GM13976 (cell line): ENCODE measurements at places on chromosomes 13 and 19.

DNA sequence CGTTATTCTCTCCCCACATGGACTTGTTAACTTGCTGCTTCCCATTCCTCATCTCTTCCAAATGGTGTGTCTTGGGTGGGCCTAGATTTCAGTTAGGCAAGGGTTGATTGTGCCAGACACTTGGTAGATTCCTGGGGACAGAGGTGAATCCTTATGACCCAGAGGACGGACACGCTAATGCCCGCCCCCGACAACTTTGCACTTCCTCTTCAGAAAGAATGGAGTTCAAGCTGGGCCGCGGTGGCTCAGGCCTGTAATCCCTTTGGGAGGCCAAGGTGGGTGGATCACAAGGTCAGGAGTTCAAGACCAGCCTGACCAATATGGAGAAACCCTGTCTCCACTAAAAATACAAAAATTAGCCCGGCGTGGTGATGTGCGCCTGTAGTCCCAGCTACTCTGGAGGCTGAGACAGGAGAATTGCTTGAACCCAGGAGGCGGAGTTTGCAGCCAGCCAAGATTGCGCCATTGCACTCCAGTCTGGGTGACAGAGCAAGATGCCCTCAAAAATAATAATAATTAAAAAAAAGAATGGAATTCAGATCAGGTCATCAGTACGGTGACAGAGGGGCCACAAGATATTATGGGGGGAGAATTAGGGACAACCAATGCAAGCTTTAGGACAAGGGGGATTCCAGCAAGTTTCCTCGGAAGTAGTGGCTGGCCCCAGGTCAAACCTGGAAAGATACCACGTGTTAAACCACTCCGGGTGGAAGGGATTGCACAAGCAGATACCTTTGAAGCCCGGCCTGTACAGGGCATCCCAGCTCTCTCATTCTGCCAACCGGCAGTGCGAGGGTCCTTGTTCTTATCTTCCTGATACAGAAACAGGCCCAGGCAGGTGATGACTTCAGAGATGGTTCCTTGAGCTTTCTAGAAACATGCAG lies 2.7 kb downstream of the MYO9B start:
- no peak for DNase-seq

DNA sequence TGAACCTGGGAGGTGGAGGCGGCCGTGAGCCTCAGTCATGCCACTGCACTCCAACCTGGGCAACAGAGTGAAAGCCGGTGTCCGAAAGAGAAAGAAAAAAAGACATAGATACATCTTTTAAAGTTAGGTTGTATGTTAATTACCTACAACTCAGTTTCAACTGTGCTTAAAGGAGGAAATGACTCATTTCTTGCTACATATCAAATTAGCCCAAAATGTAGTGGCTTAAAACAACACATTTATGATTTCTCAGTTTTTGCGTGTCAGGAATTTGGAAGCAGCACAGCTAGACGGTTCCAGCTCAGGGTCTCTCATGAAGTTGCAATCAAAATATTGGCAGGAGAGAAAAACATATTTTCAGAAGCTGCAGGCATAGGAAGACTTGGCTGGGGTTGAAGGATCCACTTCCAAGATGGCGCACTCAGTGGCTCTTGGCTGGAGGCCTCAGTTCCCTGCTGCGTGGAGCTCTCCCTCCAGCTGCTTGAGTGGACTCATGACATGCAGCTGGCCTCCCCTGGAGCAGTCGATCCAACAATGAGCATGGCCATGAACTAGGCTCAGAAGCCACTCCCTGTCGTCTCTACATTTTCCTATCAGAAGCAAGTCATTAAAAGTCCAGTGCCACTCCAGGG lies 7.1 kb downstream of the LDLR start:
- peak; percentile 54 for DNase-seq

GRCh38 chr13:103351035-103351828 lies 285.0 kb upstream of the SLC10A2 start:
- no peak for DNase-seq

DNA sequence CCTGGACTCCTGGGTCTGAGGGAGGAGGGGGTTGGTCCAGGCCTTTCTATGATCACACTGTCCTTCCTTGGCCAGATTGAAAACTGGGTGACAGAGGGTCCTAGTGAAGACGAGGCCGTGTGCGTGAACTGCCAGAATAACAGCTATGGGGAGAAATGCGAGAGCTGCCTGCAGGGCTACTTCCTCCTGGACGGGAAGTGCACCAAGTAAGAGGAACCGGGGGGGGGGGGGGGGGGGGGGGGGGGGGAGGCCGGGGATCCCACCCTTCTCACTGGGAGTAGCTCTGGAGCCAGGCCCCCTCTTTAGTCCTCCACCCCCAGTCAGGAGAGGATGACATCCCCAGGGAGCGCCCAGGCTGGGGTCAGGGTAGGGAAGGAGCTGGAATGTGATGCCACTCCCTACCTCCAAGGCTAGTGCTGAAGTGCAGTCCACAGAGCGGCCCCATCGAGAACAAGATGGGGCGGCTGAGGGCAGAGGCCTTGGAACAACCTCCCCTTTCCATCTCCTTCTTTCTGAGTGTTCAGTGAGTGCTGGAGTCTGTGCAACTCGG lies 19.4 kb downstream of the CNFN start:
- no peak for DNase-seq

- no peak for DNase-seq
Observed at GRCh38 chr13:111219280-111219679, 101.2 kb upstream of the TEX29 start.

DNA sequence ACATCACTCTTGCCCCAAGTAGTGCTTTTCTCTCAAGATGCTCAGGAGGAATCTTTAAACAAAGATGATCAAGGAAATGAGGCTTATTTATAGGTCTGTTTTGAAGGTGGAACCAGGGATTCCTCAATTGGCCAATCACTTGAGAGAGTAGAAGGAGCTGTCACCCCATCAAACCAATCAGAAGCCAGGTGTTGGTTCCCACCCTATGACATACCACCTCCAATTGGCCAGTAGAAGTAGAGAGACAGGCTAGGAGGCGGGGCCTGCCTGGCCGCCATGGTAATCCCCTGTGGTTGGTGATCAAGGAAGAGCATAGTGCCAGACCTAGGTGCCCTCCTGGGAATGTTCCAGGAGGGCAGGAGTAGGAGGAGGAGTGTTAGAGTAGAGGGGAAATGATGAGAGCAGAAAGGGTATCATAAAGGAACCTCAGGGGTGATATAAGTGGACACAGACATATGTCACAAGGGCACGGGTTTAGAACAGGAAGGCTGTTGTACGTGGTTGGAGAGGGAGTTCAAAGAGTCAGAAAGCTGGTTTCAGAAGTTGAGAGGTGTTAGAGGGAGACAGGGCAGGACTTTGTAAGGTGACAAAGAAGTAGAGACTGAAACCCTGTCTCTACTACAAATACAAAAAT lies 10.5 kb downstream of the PMIS2 start:
- DNase-seq = peak; percentile 80

GRCh38 chr13:73250061-73250460 lies 191.3 kb downstream of the KLF5 start:
- DNase-seq = no peak

GRCh38 chr13:108121406-108121805 lies 93.9 kb downstream of the LIG4 start:
- DNase-seq = no peak
